Activated CD4-positive, alpha-beta memory T cell treated with anti-CD3 and anti-CD28 coated beads, Interleukin-2, amount 10 ng/mL, durations not matched to agents 7 days and 5 days (primary cell): ENCODE measurements at places on chromosomes 2 and 18. TPM values are rescaled to one million over a fixed set of nuclear protein-coding genes. Genes with fewer than 3 reads are reported as not detected.

RTP5 gene
- not detected for total RNA-seq

DNA sequence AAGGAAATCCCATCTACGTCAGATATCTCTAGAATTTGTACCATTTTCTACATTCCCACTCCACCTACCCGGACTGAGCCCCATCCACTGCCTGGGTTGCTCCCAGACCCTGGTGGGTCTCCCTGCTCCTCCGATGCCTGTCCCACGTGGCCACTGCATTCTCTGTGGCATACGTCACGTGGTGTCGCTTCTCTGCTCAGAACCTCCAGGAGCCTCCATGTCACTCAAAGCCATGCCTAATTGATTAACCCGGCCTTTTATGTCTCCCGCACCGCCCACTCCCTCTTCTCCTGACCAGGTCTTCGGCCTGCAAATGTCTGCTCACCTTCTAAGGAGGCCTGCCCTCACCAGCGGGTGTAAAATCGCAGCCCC is 176.6 kb downstream of the HDAC4 start:
- no peak overlapping the region for H3K27ac ChIP-seq
- H3K4me3 ChIP-seq: no peak overlapping the region
- DNase-seq: no peak
- no peaks in the 10 kb centered on the region for H3K27me3 ChIP-seq

ARHGAP15 gene
- 167 TPM for total RNA-seq

DNA sequence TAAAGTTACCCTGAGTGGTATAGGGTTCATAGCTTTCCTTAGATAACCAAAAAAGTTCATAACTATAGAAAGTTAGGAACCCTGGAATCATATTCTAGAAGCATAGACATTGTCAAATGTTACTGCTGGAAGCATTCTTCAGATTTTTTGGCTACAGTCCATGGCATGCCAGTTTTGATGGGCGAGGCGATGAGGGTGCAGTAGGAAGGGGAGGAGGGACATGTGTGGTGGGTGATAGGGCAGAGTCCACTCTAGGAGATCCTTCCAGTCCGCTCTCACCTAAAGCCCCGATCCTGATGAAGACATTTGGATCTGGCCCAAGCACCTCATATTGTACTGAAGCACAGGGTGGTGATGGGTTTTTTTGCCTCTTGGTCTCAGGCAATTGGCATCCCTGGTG is 91.8 kb downstream of the HRH4 start:
- no peak overlapping the region for H3K27ac ChIP-seq
- no peak for DNase-seq
- H3K27me3 ChIP-seq: peaks cover 12% of the 10 kb centered on the region
- H3K4me3 ChIP-seq: no peak overlapping the region
- H3K4me1 ChIP-seq: no peaks in the 10 kb centered on the region

GRCh38 chr18:34742891-34743341 is 32.8 kb downstream of the DTNA start:
- H3K4me3 ChIP-seq: no peak overlapping the region
- H3K4me1 ChIP-seq: no peaks in the 10 kb centered on the region
- no peak overlapping the region for H3K27ac ChIP-seq

- no peaks in the 10 kb centered on the region for H3K4me1 ChIP-seq
- no peak overlapping the region for H3K27ac ChIP-seq
Observed at GRCh38 chr2:44813658-44814057, 127.8 kb upstream of the SIX3 start.

DNA sequence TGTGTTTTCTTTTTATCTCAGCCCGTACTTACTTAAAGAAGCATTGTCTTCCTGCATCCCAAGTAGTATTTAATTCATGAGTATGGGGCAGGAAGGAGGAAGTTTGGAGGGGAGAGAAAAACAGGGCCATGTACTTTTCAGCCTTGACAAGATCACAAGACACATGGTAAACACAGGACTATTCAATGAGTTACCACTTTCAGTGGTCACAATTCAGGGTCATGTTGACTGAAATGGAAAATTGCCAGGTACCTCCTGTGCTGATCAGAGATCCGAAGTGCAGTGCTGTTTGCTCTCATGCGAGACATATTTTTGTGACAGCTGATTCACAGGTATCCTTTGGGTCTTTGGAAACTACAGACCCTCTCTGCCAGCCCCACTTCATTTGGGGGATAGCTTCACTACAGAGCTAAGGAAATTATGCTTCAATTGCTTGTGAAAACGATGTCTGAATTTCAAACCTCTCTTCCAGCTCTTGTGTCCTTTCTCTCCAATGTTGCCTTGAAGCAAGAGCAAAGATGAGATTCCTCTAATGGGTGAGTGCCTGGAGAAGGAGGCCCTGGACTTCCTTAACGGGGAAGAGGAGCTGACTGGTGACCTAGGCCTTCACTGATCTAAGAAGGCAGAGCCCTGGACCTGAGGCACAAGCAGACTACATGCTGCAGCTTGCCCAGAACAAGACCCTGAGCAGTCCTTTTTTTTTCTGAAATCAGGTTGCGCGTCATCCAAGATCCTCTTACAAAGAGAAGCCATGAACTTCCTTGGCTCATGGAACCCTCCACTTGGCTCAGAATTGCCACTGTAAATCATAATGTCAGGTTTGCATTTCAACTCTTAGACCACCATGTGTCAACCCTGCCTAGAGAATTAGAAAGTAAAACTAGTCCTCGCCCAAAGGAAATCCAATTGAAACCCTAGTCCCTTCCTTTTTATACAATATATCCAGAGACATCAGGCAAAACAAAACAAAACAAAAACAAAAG is 44.1 kb downstream of the EVA1A start:
- H3K27me3 ChIP-seq: peaks cover 13% of the 10 kb centered on the region
- H3K4me3 ChIP-seq: no peak overlapping the region
- no peaks in the 10 kb centered on the region for H3K36me3 ChIP-seq
- DNase-seq: no peak

UGP2 gene
- total RNA-seq: 180 TPM

DNA sequence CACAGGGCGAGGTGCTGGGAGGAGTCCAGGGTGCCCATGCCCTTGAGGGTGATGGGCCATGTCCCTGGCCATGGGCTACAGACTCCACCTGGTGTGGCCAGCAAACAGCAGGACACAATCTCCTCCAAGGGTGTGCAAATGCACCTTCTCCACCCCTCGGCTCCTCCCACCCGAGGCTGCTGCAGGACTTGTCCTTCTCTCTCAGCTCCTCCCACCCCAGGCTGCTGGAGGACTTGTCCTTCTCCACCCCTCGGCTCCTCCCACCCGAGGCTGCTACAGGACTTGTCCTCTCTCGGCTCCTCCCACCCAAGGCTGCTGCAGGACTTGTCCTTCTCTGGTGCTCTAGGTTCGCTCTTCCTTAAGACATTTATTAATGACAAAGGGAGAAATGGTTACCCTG is 57.3 kb upstream of the SNTG2 start:
- H3K27ac ChIP-seq: no peak overlapping the region
- H3K27me3 ChIP-seq: peaks cover 26% of the 10 kb centered on the region

- H3K4me1 ChIP-seq: peaks cover 10% of the 10 kb centered on the region
- H3K4me3 ChIP-seq: no peak overlapping the region
- no peaks in the 10 kb centered on the region for H3K27me3 ChIP-seq
- no peak for DNase-seq
- no peaks in the 10 kb centered on the region for H3K36me3 ChIP-seq
- no peak overlapping the region for H3K27ac ChIP-seq
Observed at GRCh38 chr2:199984755-199985154, 29.4 kb downstream of the MAIP1 start.

DNA sequence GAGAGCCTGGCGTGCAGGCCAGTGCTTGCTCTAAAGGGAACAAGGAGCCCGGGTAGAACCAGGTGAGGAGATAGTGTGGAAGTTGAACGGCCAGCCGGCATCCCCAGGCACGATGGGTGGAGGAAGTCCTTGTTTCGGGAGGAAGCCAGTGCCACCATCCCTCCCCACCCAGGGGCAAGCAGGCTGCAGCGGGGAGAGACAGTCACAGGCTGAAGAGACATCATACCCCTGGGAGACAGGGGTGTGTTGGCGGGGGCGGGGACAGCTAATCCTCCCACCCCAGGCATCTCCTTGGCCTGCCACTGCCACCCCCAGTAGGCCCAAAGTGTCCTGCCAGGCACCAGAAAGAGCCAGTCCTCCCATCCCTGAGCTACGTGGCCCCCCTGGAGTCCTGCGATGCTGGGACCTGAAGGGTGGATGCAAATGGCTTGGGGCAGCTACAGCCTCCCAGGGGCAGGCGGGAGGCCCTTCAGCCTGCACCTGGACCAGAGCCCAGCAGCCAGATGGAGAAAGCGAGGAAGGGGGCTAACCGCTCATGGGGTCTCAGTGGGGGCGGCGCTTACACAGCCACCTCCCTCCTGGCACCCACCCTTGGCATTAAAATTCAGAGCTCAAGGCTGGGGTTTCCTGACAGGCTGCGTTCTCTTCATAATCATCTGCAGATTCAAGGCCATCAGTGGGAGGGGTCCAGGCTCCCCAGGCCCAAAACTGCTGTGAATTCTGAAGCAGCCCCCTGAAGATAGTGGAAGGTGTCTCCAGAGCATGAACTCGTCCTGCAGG is 14.8 kb upstream of the GPR55 start:
- no peak overlapping the region for H3K27ac ChIP-seq
- peaks cover 11% of the 10 kb centered on the region for H3K27me3 ChIP-seq
- peaks cover 8% of the 10 kb centered on the region for H3K36me3 ChIP-seq
- H3K4me1 ChIP-seq: peaks cover 21% of the 10 kb centered on the region

- no peaks in the 10 kb centered on the region for H3K4me1 ChIP-seq
- H3K27me3 ChIP-seq: no peaks in the 10 kb centered on the region
- H3K36me3 ChIP-seq: no peaks in the 10 kb centered on the region
Observed at GRCh38 chr2:18889565-18890332, 300.4 kb upstream of the NT5C1B start.

- no peak for DNase-seq
- no peaks in the 10 kb centered on the region for H3K27me3 ChIP-seq
- H3K27ac ChIP-seq: no peak overlapping the region
- no peaks in the 10 kb centered on the region for H3K4me1 ChIP-seq
Observed at GRCh38 chr2:14816069-14817060, 183.8 kb downstream of the LRATD1 start.

DNA sequence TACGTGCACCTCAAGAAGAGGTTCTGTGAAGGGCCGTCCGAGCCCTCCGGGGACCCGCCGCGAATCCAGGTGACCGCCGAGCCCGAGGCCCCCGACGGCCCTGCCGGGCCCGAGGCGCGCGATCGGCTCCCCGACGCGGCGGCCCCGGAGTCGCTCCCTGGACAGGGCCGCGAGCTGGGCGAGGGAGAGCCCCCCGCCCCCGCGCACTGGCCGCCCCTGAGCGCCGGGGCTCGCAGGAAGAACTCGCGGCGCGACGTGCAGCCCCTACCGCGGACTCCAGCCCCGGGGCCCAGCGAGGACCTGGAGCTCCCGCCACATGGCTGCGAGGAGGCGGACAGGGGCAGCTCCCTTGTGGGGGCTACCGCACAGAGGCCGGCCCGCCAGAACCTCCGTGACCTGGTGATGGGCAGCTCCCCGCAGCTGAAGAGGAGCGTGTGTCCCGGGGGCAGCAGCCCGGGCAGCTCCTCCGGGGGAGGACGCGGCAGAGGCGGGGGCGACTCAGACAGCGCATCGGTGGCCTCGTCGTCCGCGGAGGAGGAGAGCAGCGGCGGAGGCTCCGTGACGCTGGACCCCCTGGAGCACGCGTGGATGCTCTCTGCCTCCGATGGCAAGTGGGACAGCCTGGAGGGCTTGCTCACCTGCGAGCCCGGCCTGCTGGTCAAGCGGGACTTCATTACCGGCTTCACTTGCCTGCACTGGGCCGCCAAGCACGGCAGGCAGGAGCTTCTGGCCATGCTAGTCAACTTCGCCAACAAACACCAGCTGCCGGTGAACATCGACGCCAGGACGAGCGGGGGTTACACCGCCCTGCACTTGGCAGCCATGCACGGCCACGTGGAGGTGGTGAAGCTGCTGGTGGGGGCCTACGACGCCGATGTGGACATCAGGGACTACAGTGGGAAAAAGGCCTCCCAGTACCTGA is 812 bp downstream of the SOWAHC start:
- no peak overlapping the region for H3K27ac ChIP-seq
- no peak for DNase-seq
- H3K4me1 ChIP-seq: peaks cover 9% of the 10 kb centered on the region
- H3K4me3 ChIP-seq: no peak overlapping the region
- H3K36me3 ChIP-seq: peaks cover 6% of the 10 kb centered on the region
- H3K27me3 ChIP-seq: peaks cover 65% of the 10 kb centered on the region

- no peaks in the 10 kb centered on the region for H3K27me3 ChIP-seq
- H3K36me3 ChIP-seq: peaks cover 83% of the 10 kb centered on the region
- DNase-seq: no peak
- no peak overlapping the region for H3K4me3 ChIP-seq
- peaks cover 19% of the 10 kb centered on the region for H3K4me1 ChIP-seq
Observed at GRCh38 chr2:208280933-208281332, 14.9 kb downstream of the PIKFYVE start.

DNA sequence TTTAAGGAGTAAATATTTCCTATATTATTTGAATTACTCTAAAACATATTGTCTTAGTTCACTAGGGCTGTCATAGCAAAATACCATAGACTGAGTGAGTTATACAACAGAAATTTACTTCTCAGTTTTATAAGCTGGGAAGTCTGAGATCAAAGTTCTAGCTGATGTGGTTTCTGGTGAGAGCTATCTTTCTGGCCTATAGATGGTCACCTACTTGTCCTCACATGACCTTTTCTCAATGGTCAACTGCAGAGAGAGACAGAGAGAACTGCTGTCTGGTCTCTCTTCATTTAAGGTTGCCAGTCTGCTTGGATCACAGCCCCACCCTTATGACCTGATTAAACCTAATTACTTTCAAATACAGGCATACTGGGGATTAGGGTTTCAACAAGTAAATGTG is 490.9 kb downstream of the FBXO15 start:
- no peak for DNase-seq
- H3K27me3 ChIP-seq: no peaks in the 10 kb centered on the region
- H3K4me1 ChIP-seq: no peaks in the 10 kb centered on the region
- no peak overlapping the region for H3K4me3 ChIP-seq
- H3K27ac ChIP-seq: no peak overlapping the region

ONECUT2 gene
- total RNA-seq: not detected

DNA sequence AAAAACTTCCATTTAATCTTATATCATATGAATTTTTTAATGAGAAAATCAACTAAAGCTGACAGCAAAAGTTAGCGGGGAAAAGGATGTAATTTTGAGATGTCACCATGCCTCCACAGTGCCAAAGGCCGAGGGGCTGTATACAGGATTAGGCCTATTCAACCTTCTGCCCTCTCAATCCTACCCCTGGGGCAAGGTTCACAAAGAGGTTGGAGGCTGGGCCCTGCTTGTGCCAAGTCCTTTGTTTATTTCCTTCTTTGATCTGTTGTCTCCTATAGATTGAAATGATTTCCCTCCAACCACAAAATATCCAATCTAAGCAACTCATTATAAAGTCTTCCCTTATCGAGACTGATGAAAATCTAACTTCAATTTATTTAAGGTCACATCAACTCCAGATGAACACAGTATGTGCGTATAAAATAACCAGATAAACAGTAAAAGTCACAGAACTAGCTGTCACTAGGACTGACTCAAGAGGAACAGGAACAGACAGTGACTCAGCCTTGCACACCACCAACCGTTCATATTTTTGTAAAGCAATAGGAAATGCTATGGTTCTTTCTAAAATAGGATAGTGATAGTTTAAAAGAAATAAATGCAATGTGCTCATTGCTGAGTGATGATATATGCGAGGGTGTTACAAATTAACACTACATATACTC is 95.8 kb downstream of the SLC25A12 start:
- no peak overlapping the region for H3K4me3 ChIP-seq
- peaks cover 10% of the 10 kb centered on the region for H3K36me3 ChIP-seq
- peaks cover 21% of the 10 kb centered on the region for H3K4me1 ChIP-seq
- no peaks in the 10 kb centered on the region for H3K27me3 ChIP-seq
